CD14-positive monocyte (primary cell): ENCODE measurements at places on chromosomes 3 and 15.

GRCh38 chr3:112199622-112200316, 66.7 kb upstream of the GCSAM start:
- no peak for DNase-seq

- no peak for DNase-seq
Observed at GRCh38 chr15:99177679-99178078, 71.7 kb downstream of the TTC23 start.

GRCh38 chr3:15860014-15860934, 62.5 kb upstream of the ANKRD28 start:
- DNase-seq = no peak

DNA sequence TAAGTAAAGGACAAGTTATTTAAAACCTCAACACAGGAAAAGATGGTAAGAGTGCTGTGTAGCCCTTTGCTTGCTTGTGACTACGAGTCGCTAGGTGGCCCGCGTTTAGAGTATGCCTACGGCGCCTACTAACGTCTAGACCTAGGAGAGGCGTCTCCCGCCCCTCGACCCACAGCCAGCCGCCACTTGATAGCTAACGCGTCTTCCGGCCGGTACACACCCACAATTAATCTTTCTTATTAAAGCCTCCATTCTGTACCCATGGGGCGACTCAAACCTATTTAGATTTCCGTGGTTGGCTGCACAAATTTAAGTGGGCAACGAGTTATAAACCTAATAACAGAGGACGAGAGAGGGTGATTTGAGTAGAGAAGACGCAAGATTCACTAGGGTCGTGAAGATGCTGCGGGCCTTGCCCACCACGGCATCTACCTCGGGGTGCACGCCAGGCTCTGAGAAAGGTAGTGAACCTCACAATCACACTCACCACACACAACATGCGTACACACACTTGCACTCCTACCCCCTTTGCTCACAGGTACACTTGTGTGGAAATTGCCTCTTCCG, 12.0 kb downstream of the SOX2 start:
- no peak for DNase-seq

GRCh38 chr3:67384760-67385397, 269.5 kb downstream of the SUCLG2 start:
- peak; percentile 6 for DNase-seq

GRCh38 chr3:56101576-56101975, 366.7 kb downstream of the ERC2 start:
- no peak for DNase-seq

- DNase-seq = no peak
Observed at GRCh38 chr15:48581219-48581618, 64.3 kb downstream of the FBN1 start.

DNA sequence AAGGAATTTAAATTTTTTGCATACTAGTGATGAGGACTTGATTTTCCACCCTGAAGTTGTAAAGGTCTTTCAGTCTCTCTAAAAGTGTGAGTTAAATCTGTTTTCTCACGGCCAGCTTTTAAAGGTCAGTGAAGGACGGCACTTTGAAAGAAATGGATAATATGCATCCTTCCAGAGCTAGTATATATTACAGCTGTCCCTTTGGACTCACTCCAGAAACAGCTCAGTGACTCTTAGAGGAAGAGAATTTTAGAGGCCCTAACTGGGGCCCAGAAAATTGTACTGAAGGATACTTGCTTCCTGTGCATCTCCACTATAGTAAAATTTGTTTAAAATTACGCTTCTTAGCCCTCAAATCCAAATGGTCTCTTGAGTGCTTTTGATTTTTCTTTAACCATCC, 41.6 kb downstream of the PIK3CA start:
- DNase-seq = no peak

DNA sequence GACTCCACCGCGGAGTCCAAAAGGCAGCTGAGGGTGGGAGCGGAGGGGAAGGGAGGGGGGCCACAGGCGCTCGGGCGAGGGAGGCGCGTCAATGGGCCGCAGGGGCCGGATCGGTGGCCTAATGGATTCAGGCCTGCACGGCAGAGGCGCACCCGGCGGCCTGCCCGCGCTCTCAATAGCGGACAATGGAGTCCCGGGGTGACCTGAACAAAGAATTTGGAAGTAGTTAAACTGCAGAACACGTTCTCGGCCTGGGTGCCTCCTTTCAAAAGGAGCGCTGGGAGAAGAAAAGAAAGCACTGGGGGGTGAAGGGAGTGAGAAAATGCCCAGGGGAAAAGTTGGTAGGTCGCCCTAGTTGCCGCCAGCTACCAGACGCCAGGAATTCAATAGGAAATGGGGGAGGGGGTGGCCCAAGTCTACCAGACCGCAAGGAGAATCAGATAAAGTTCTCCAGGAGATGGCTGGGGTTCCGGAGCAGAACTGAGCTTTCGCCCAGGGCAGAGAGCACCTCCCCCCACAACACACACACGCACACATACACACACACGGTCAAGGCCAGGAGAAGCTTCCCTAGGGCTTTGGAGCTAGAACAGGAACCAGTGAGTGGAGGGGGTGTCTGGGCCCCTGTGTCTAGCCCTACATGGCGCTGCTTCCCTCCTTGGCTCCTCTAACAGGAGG, 25.8 kb upstream of the POLG start:
- DNase-seq = no peak

DNA sequence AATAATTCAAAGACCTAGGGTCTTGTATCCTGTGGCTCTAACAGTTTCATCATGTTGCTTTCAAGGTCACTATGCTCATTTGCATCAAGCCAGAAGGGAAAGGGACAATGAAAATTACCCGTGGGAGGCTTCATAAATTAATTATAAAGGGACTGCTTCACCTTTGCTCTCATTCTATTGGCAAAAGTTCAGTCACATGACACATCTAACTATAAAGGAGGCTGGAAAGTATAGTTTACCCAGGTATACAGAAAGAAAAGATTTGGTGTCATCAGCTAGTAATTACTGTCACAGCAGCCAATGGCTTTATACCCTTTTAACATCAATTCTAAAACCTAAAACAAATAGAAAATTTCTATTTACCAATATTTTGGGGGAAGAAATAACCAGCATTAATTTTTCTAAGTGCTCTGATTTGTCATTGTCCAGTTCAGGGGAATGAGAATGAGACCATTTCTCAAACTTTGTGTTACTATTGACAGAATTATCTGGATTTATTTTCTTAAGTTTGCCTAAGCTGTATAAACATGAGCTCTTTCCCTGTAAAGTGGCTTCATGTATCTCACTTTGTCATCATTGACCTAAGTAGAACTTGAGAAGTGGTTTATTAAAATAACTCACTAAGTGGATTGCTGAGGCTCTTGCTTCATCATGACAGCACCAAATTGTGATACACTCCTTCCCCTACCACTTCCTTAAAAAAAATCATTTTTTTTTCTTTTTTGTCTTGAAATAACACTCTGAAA, 257.7 kb upstream of the PEX5L start:
- no peak for DNase-seq

GRCh38 chr3:126684218-126684751, 19.8 kb upstream of the CHCHD6 start:
- DNase-seq = no peak

DNA sequence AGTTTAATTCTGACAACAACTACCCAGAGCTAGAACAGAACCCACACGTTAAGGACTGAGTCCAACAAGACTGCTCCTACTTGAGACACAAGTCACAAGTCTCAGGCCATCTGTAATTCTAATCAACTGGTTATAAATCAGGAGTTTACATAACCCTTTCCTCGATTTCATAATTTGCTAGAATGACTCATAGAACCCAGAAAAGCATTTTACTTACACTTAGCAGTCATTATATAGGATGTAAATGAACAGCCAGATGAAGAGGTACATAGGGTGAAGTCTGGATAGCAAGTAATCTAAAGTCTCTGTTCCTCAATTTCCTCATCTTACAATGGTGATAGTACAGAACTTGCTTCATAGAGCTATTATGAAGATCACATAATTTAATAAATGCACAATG, 1018.2 kb downstream of the DIPK2A start:
- DNase-seq = no peak

DNA sequence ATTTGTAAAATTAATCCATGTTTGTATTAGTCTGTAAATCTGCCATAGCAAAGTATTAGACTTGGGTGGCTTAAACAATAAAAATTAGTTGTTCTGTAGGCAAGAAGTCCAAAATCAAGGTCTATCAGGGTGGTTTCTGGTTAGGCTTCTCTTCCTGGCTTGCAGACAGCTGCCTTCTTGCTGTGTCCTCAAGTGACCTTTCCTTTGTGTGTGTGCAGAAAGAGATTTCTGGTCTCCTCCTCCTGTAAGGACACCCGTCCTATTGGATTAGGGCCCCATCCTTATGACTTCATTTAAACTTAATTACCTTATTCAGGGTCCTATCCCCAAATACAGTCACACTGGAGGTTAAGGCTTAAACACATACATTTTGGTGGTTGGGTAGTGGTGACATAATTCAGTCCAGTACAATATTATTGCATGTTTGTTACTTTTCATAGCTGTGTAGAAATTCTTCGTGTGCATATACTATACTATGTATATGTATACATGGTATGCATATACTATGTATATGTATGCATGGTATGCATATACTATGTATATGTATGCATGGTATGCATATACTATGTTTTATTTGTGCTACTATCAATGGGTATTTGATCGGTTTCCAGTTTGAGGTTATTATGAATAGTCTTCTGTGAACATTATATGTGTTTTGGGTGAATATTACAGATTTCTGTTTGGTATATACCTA, 57.9 kb upstream of the RNU6-1 start:
- DNase-seq = no peak

- no peak for DNase-seq
Observed at GRCh38 chr3:112602217-112602838, 38.6 kb downstream of the CCDC80 start.

GRCh38 chr3:186105543-186105942, 3.3 kb downstream of the ETV5 start:
- peak; percentile 17 for DNase-seq

DNA sequence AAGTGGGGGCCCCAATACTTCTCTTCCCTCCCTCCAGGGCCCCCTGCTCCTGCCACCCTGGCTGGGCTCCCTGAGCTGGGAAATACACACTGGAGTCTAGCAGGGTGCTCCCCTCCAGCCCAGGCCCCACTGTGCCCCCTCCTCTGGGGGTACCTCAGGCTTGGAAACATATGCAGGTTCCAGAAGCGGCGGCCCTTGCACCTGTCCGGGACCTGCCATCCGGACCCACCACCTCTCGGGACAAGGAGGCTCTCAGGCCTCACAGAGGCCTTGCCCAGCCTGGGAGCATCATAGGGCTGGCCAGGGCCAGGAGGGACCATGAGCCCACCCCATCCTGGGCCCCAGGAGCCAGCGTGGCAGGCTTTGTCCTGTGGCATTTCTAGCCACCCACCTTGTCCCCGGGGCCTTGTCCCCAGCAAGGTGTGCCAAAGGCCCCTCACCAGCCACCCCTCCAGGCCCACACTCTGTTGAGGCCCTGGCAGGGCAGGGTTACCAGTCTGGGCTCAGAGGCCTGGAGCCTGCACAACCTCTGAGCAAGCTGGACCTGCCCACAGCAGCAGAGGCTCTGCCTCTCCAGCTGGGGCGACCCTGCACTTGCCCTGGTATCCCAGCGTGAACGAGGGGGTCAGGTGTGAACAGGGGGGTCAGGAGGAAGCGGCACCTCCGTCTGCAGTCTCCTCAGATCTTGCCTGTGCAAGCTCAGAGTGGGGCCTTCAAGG, 45.8 kb downstream of the DNAJB8 start:
- no peak for DNase-seq

- DNase-seq = no peak
Observed at GRCh38 chr3:51044982-51045381, 340.1 kb upstream of the MANF start.

- DNase-seq = no peak
Observed at GRCh38 chr15:41511331-41511898, 2.2 kb downstream of the LTK start.

- DNase-seq = no peak
Observed at GRCh38 chr3:66010739-66011655, 27.7 kb downstream of the MAGI1 start.

GRCh38 chr3:13815088-13815683, 64.7 kb downstream of the WNT7A start:
- DNase-seq = no peak
